ENCODE measurements at places on chromosomes 13 and 19.

- DNase-seq, result no peak
Observed at GRCh38 chr13:33787051-33787591, 30.8 kb upstream of the RFC3 start.

GRCh38 chr13:60645676-60646075 lies 248.7 kb downstream of the TDRD3 start:
- no peak for DNase-seq

DNA sequence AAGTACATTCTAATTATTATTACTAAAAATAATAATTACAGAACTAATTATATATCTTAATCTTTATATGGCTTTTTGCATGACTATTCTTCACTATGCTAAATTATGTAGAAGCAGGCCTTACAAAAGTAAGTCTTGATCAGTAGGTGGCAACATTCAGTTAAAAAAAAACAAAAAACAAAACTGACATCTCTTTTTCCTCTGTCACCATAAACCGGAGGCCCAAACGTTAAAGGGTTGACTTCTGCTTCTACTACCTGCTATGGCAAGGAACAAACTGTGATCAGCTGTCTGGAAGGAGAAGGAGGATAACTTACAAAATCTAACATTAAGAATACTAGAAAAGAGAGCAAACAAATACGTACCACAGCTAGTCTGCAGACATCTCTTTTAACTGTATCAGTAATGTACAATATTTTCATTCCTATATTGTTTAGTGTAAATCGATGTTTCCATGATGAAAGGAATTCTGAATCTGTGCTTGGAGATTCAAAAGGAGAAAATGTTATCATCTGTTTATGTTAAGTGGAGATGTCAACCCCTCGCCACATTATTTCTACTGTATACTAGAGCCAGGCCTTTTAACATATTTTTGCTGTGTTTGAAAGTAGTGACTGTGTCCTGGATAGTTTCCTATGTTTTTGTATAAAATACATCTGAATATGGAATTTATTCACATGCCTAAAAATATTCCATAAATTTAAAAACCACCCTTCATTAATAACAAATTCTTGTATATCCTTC lies 1525.4 kb downstream of the SLITRK1 start:
- DNase-seq, result no peak

DNA sequence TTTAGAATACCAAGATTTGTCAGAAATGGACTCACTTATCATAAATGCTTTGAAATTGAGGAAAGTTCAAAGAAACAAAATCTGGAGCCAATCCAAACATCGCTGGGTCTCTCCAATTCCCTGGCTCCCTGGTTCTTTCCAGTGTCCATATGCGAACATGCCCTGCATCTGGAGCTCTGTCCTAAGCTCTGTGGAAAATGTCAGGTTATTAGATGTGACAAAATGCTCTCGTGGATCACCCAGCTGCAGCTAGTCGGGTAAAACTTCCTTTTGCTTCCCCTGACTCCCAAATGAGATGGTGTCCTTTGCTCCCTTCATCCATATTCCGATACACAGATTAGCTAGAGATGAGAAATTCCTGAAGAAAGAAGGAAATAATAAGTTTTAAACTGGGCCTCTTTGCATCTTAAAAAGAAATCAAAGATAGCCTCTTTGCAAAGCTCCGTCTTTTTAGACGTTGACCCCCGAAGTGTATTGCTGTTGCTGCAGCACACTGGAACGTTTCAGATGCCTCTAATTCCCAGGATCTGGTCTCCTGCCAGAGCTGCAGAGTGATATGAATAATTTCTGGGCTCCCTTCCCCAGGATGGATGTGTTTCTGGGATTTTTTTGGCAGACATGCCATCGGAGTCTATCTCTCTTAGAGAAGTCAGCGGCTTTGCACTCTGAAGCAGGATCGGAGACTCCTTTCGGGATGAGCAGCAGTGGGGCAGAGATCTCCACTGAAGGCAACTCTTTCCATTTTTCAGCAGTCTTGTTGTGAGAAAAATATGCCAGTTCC lies 102.9 kb downstream of the TEX26 start:
- DNase-seq, result no peak

- peak; percentile 16 for DNase-seq
Observed at GRCh38 chr13:40589285-40590109, 76.9 kb downstream of the FOXO1 start.

DNA sequence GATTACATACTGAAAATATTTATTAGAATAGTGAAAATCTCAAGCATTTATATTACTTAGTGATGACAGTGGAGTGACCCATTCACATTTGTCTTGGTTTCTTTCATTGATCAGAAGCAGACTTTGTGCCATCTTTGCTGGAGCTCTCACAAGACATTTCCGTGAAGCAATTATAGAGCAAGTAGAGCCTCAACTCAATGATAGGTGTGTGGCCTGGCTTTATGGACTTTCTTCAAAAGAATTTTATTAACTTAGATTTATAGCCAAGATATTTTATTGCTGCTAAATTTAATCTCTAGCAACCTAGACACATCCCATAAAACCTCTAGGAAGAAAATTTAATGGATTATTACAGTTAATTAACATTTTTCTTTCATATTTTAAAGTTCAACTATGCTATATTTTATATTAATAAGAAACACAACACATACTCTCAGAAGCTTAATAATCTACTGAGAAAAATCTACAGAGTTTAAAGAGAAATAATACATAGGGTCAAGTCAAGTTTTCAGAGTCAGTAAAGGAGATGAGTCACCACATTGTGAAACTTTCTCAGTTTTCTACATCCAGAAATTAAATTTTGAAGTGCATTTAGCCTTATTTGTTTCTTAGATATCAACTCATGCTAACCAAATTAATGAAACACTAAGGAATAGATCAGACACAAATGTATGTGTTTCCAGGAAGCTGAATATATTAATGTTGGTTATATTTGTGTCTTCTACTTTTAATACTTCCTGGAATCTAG lies 160.5 kb downstream of the LACC1 start:
- DNase-seq, result no peak

DNA sequence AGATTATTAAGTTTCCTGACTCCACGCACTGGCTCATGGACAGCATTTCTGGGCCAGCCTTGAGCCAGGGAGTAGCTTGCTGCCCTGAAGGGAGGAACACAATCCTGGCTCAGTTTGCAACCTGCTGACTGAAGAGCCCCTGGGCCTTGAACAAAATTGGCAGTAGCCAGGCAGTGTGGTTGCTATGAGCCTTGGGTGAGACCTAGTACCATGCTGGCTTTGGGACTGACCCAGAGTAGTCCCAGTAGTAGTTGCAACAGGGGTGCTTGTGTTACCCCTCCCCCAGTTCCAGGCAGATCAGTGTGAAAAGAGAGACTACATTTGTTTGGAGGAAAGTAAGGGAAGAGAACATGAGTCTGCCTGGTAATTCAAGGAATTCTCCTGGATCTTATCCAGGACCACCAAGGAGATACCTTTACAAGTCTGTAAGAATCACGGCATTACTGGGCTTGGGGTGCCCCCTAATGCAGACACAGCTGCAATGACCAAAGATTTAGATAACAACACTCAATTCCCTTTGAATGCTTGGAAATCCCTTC lies 22.0 kb downstream of the ITGBL1 start:
- DNase-seq, result peak; percentile 67

GRCh38 chr13:42574435-42575311 lies 721 bp downstream of the TNFSF11 start:
- no peak for DNase-seq

- no peak for DNase-seq
Observed at GRCh38 chr13:58142952-58143351, 511.4 kb downstream of the PCDH17 start.

GRCh38 chr13:99193152-99193551 lies 7.5 kb upstream of the UBAC2 start:
- DNase-seq, result no peak

GRCh38 chr13:100674572-100674871 lies at the start of gene TMTC4:
TMTC4 (minus strand) TSS chr13:100674795; CDS start chr13:100670362, 4,433 bp downstream.
- DNase-seq, result no peak

GRCh38 chr19:581399-582111 lies 8.1 kb upstream of the HCN2 start:
- DNase-seq, result no peak

DNA sequence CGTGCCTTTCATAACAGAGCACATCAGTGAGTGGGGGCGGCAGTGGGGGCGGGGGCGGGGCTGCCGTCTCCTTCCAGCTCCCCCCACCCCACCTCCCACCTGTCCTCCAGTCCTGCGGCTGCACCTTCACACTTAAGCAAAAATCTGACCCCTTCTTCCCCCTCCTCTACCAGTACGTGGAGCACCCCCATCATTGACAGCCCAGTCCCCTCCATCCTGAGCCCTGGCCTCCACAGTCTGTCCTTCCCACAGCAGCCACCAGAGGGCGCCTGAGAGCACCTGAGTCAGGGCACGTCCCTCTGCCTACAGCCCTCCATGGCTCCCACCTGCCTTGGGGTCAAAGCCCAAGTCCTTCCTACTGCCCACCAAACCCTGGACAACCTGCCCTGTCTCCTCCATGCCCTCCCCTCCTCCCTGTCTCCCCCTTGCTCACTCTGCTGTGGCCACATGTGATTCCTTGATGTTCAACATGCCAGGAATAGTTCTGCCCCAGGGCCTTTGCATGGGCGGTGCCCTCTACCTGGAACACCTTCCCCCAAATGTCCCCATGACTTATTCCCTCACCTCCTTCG lies 4.0 kb downstream of the EBI3 start:
- DNase-seq, result no peak

GRCh38 chr13:100534147-100534843 lies 54.3 kb downstream of the GGACT start:
- no peak for DNase-seq

DNA sequence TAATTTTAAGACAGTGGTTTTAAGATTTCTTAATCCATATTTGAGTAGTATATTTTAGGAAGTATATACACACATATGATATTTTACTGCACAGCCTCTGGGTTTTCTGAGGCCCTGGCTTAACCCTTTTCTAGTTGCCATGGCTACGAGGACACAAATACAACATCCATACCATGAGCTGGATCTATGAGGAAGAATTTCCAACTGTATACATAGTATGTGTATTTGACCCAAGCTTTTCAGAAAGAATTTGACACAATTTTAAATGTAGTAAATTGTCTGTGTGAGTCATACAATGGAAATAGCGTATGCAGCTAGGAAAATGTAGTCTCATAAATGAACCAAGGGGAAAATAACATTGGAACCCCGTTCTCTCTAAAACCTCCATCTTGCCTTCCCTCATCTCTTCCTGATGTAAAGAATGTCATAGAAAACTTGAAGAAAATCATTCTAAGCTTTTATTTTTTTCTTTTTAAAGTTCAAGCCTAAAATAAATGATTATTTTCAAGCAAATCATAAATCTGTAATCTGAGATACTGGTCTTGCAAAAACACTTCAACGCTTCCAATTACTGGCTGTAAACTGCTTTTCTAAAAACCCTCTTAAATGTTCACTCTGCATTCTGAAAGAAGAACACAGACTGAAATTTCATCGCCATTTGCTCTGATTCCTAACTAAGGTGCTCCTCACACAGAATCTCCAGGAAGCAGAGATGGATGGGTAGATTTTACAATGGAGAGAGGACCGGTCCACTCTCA lies 172.4 kb downstream of the LACC1 start:
- DNase-seq, result no peak

GRCh38 chr13:79802389-79803085 lies 321.6 kb downstream of the NDFIP2 start:
- DNase-seq, result no peak

GRCh38 chr19:29550896-29551295 lies 25.1 kb downstream of the VSTM2B start:
- no peak for DNase-seq

GRCh38 chr13:40509876-40510275 lies 156.6 kb downstream of the FOXO1 start:
- no peak for DNase-seq

- DNase-seq, result no peak
Observed at GRCh38 chr13:107069108-107069776, 501.3 kb upstream of the ARGLU1 start.

DNA sequence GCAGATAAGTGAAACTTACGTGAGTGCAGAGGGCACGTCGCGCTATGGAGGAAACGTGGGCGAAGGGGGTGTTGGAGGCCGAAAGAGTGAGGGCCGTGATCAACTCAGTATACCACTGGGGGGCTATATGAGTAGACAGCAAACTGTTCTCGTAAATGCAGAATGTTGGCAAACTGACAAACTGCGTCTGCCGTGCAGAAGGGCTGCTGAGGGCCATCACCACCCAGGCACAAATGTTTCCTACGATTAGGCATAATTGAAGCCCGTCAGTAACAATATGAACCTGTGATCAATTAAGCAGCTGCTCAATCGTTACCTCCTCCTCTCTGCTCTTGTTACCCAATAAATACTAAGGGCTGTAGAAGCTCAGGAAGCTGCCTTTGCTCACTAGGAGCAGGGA lies 17.3 kb upstream of the MADCAM1 start:
- no peak for DNase-seq

DNA sequence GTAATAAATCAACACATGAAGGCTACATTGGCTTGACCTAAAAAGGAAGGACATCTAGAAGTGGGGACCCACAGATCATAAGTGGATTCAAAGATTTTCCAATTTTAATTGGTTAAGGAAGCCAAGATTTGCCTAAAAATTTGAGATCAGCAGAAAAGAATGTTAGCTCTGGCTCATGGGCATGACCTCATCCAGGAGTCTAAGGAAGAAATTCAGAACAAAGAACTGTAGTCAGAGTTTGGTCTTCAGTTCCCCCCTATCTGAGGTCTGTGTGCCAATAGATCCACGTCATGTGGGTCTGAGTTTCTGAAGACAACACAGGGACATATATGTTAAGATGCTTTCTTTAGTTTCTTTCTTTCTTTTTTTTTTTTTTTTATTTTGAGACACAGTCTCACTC lies 648.8 kb upstream of the SPRY2 start:
- DNase-seq, result no peak

DNA sequence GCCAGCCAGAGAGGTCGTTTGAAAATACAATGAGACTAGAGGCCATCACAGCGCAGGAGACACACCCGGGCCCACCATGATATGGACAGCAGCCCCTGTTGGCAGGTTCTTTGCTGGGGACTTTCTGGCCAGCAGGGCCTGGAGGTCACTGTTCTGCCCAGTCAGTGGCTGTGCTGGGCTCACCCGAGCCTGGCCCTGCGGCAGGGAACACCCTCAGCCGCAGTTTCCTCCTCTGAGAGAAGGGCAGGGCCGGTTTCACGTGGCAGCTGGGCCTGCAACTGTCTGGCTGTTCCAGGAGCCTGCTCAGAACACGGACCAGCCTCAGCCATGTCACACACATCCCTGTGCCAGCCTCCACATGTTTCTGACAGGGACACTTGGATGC lies 39.4 kb downstream of the ADPRHL1 start:
- no peak for DNase-seq

- DNase-seq, result no peak
Observed at GRCh38 chr13:111847964-111848363, 219.0 kb upstream of the SOX1 start.

DNA sequence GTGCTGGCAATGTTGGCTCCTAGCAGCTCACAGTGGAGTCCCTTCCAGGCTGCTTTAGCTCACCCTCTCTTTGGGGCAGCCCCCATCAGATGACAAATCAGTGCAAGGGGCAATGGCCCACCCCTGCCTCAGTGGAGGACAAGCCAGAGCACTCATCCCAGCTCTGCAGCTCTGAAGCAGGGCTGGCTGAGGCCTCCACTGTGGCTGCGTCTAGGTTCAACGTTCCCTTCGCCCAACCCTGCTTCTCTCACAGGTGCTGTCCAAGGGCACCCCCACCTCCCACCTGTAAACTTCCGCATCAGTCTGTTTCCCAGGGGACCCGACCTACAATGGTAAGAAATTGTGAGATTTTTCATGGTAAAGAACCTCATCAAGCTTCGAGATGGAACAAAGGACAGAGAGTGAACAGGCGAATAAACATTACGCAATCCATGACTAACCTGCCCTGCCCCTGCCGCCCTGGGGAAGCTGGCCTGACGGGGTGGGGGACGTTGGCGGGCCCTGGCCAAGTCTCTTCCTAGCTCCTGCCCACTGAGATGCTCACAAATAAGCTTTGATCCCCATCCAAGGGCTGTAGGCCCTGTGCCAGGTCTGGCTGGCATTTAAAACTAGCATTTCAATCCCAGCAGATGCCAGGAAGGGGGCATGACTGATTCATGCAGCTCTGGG lies 40.5 kb downstream of the DZIP1 start:
- no peak for DNase-seq

All from AG09309 (cell line).